ENCODE measurements at places on chromosomes 12 and 14.

DNA sequence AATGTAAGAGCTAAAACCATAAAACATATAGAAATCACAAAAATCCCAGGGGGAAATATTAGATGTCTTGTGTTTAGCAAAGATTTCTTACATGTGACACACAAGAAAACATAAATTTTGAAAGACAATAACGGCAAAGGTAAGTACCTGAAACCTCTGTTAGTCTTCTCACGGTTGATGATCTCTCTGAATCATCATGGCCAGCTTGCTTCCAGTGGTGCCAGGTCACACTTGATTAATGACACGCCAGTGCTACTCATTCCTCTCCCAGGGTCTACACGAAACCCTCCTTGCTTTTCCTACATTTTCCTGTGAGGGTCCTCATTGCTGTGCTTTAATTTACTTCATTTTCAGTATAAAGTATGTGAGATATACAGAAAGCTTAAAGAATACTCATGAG, 114.4 kb upstream of the PARP11 start:
- H3K27ac ChIP-seq = no peak overlapping the region
- no peak for DNase-seq
- peaks cover 22% of the 10 kb centered on the region for H3K4me1 ChIP-seq
- H3K4me3 ChIP-seq = no peak overlapping the region
- no peaks in the 10 kb centered on the region for H3K36me3 ChIP-seq
- H3K27me3 ChIP-seq = no peaks in the 10 kb centered on the region

GRCh38 chr12:45418520-45418919, 202.6 kb downstream of the ANO6 start:
- H3K4me3 ChIP-seq = no peak overlapping the region
- H3K27ac ChIP-seq = no peak overlapping the region
- no peak for DNase-seq
- H3K27me3 ChIP-seq = no peaks in the 10 kb centered on the region
- H3K4me1 ChIP-seq = no peaks in the 10 kb centered on the region

DNA sequence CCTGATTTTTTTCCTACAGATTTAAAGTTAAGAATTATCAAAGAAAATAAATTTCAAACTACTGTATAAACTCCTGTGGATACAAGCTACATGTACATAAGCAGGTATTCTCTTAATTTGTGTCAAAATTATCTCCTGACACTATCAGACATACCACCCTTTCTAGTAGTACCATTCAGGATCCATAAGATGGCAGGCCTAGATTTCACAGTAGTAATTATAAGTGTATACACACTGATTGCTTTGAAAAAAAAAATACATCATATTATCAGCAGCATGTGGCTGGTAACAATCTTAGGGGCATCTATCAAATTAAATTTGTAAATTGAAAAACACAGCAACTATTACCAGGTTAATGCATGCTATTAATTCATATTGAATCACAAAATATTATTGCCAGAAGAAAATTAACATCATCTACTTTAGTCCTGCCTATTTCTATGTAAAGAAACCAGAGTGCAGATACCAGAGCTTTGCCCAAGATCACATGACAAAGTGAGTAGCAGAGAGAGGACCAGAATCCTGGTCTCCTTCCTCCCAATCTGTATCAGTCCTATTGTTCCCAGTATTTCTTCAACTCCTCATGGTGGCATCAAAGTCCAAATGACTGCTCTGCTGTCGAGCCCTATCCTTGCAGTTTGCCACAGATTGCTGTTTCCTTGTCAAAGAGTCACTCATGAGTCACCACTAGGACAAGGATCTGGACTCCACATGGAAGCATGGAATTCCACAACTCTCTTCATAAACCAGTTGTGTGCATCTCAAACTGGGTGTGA, 27.7 kb upstream of the CALM1 start:
- no peaks in the 10 kb centered on the region for H3K27me3 ChIP-seq
- no peak overlapping the region for H3K27ac ChIP-seq
- no peak for DNase-seq
- no peaks in the 10 kb centered on the region for H3K36me3 ChIP-seq

DNA sequence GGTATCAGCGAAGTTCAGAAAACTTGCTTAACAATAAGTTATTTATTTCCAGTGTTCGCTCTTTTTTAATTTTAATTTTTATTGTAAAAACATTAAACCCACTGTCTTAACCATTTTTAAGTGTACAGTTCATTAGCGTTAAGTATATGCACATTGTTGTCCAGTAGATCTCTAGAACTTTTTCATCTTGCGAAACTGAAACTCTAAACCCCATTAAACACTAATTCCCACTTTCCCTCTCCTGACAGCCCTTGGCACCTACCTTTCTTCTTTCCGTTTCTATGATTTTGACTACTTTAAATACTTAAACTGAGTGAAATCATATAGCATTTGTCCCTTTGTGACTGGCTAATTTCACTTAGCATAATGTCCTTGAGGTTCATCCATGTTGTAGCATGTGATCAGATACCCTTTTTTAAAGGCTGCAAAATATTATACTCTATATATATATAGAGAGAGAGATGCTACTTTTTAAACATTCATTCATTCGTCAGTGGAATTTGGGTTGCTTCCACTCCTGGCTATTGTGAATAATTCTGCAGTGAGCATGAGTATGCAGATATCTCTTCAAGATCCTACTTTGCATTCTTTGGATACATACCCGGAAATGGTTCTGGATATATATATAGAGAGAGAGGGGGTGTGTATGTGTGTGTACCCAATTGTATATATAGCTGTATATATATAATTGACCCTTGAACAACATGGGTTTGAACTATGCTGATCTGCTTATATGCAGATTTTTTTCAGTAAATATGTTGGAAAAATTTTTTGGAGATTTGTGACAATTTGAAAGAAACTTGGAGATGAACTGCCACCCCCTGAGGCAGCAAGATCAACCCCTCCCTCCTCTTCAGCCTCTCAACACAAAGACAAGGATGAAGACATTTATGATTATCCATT, 74.7 kb upstream of the EVL start:
- no peak overlapping the region for H3K4me3 ChIP-seq
- H3K27ac ChIP-seq = no peak overlapping the region
- no peaks in the 10 kb centered on the region for H3K27me3 ChIP-seq
- H3K4me1 ChIP-seq = no peaks in the 10 kb centered on the region
- H3K36me3 ChIP-seq = no peaks in the 10 kb centered on the region

- no peak overlapping the region for H3K4me3 ChIP-seq
- H3K27ac ChIP-seq = no peak overlapping the region
- no peaks in the 10 kb centered on the region for H3K4me1 ChIP-seq
These were observed 35.8 kb upstream of the PRKAB1 start for GRCh38 chr12:119631930-119632678.

- H3K4me3 ChIP-seq = no peak overlapping the region
- H3K27me3 ChIP-seq = no peaks in the 10 kb centered on the region
- DNase-seq = no peak
- peaks cover 17% of the 10 kb centered on the region for H3K36me3 ChIP-seq
- H3K4me1 ChIP-seq = no peaks in the 10 kb centered on the region
These were observed 115.9 kb downstream of the GPR135 start for GRCh38 chr14:59349258-59349701.

DNA sequence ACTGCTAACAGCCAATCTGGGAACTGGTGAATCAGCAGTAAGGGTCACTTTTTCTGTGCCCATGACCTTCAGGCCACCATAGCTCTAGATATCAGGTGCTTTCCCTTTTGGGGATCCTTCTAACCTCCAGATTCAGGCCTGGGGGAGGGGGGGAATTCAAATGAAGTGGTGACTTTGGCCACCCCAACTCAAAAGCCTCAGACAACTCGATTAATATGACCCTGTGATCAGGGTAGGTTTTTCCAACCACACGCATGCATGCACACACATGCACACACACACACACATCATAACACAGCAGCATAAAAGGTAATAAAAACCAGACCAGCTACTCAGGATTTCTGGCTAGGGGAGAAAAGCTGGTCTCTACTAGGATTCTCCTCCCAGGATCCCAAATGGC, 5.3 kb downstream of the TBX3 start:
- no peak for DNase-seq
- no peak overlapping the region for H3K27ac ChIP-seq

DNA sequence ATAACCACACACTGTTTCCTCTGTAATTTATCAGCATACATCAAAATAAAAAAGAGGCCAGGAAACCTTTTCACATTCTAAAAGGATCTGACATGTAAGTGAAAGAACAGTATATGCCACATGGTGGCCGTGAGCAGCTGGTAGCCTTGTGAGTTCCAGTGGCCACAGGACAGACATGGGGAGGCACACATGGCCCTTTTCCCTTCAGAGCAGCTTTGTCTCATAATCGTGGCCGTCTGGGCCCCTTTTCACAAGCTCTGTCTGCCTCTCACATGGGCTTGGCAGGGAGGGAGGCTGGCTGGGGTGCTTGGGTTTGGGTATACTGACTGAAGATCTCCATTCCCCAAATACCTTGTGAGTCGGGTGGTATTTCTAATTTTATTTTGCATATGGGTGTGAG, 1.5 kb upstream of the ZDHHC22 start:
- H3K27ac ChIP-seq = no peak overlapping the region
- peaks cover 25% of the 10 kb centered on the region for H3K4me1 ChIP-seq
- H3K4me3 ChIP-seq = no peak overlapping the region
- H3K36me3 ChIP-seq = no peaks in the 10 kb centered on the region
- peaks cover 83% of the 10 kb centered on the region for H3K27me3 ChIP-seq

GRCh38 chr14:69005432-69006148, 26.5 kb upstream of the ACTN1 start:
- H3K4me1 ChIP-seq = peaks cover 5% of the 10 kb centered on the region
- H3K27ac ChIP-seq = no peak overlapping the region
- no peaks in the 10 kb centered on the region for H3K27me3 ChIP-seq

DNA sequence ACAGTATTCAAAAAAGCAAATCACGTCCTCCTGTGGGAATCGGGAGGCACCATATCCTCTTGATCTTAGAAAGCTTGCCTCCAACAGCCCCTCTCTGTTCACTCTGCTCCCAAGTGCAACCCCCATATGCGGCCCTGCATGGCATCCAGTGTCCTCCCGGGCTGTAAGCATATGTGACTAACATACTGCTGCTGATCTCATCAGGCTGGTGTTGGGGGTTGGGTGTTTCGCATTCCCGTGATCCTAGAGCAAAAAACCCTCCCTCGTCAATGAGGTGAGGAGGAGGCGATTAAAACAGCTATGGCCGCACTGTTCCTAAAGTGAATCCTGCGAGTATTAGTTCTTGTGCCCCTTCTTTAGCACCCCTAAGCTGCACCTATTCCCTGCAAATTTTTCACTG, 28.1 kb upstream of the PPM1A start:
- no peaks in the 10 kb centered on the region for H3K36me3 ChIP-seq
- H3K4me1 ChIP-seq = no peaks in the 10 kb centered on the region
- H3K27me3 ChIP-seq = no peaks in the 10 kb centered on the region
- H3K4me3 ChIP-seq = no peak overlapping the region

GRCh38 chr12:58106195-58106594, 164.8 kb downstream of the ATP23 start:
- no peak overlapping the region for H3K4me3 ChIP-seq
- no peaks in the 10 kb centered on the region for H3K27me3 ChIP-seq
- no peak overlapping the region for H3K27ac ChIP-seq

GRCh38 chr12:52211716-52212585, 20.1 kb upstream of the KRT80 start:
- H3K27ac ChIP-seq = no peak overlapping the region
- no peak for DNase-seq
- H3K27me3 ChIP-seq = no peaks in the 10 kb centered on the region
- H3K4me3 ChIP-seq = no peak overlapping the region

- DNase-seq = no peak
- H3K36me3 ChIP-seq = peaks cover 10% of the 10 kb centered on the region
- no peaks in the 10 kb centered on the region for H3K4me1 ChIP-seq
These were observed 72.8 kb downstream of the GALNT4 start for GRCh38 chr12:89451841-89452251.

DNA sequence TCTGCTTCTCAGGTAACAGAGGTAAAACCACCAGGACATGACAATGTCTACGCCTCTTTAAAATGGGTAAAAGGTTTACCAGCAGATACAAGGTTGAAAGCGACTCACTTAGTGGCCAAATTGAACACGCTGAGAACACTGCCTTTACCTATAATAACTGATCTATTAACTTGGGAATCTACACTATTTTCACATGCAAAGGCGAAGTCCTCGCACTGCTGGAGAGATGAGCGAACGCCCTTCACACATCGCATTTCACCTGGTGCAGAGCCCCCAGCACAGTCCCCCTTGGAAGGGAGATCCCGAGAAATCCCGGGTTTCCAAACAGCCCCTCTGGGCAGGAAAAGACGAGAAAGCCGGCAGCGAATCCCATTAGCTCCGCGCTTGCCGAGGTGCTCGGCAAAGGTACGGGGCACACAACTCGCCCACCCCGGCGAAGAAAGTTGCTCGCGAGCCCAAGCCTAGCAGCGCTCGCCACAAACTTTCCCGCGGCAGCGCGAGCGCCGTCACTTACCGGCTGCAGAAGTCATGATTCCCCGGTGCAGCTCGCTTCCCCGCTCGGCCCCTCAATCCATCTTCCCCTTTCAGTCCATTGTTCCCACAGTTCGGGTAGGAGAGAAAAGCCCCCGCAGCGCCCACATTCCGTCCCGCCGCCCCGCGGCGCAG, 423 bp downstream of the FGD6 start:
- H3K4me1 ChIP-seq = peaks cover 12% of the 10 kb centered on the region
- H3K27ac ChIP-seq = peak overlapping the region; percentile 6
- no peaks in the 10 kb centered on the region for H3K36me3 ChIP-seq
- H3K4me3 ChIP-seq = peak overlapping the region; percentile 86
- no peak for DNase-seq

DNA sequence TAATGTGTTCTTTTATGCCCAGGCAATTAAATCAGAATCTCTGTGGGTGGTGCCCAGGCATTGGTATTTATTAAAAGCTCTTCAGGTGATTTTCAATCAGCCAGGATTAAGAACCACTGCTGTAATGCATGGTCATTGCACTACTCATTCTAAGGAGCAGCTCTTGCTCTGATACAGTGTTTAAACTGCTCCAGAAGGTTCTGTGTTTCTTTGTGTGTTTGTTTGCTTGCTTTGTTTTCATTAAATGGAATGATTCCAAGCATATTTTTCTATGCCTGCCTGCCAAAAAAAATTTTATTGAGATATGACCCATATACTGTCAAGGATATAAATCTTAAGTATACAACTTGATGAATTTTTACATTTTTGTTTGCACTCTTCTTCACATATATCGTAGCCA, 54.0 kb downstream of the KCNK13 start:
- no peak overlapping the region for H3K27ac ChIP-seq
- H3K36me3 ChIP-seq = no peaks in the 10 kb centered on the region
- H3K4me3 ChIP-seq = no peak overlapping the region
- no peak for DNase-seq

DNA sequence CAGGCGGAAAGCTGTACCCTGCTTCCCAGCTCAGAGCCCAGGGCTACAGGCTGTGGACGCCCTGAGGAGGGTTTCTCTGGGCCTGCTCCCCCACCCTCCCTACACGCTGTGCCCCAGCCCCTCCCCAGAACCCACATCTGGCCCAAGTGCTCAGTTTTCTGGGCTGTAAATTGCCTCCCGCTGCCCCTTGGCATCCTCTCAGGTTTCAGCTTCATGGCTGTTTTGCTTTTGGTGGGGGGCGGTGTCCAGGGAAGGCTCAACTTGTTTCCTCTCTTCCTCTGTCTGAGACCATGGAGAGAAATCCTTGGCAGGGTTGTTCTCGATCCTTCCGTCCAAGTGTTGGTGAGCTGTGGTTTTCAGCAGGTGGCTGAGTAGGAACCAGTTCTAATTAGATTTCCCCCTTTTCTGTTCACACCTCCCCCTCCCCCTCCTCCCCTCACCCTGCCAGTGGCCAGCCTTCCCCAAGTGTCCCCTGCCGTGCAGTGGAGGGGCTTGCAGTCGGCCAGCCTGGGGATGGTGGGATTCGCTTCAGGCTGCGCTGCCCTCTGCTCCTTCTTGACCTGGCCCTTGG, 61.8 kb downstream of the TSPAN9 start:
- no peaks in the 10 kb centered on the region for H3K36me3 ChIP-seq
- DNase-seq = no peak
- H3K4me1 ChIP-seq = no peaks in the 10 kb centered on the region
- no peak overlapping the region for H3K4me3 ChIP-seq
- H3K27ac ChIP-seq = no peak overlapping the region
